ENCODE measurements at places on chromosomes 2 and 18.
A peak's percentile ranks its signal among the peaks of the same experiment; 100 is the strongest.

GRCh38 chr2:121235542-121235941, 49.5 kb downstream of the TFCP2L1 start:
- no peak for DNase-seq

GRCh38 chr18:1350931-1351450, 446.3 kb downstream of the ADCYAP1 start:
- DNase-seq: no peak

DNA sequence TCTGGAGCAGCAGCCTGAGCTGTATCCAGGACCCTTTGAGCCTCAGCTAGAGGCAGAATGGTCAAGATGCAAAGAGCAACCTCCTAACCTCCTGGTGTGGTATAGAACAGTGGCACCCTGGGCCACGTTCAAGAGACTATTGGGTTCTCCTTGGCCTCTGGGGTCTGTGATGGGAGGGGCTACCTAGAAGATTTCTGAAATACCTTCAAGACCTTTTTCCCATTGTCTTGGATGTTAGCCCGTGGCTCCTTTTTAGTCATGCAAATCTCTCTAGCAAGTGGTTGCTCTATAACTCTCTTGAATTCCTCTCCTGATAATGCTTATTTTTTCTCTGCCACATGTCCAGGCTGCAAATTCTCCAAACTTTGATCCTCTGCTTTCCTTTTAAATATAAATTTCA, 106.3 kb upstream of the SULT1C3 start:
- DNase-seq: no peak

DNA sequence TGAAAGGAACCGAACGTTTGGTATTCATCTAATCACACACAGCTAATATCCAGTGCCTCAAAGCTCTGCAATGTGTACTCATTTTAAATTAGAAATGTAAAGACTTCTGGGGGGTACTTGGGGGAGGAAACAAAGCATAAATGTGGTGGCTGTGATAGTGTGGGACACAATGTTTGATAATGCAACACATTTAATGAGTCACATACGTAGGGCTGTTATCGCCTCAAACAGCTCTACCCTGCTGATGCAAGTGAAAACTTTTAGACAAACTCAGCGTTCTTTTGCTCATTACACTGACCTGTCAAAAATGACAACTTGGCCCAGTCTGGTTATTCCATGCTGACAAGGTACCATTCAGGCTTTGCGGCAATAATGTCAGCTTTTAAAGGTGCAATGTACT, 1227.1 kb upstream of the CELF4 start:
- DNase-seq: peak; percentile 91

DNA sequence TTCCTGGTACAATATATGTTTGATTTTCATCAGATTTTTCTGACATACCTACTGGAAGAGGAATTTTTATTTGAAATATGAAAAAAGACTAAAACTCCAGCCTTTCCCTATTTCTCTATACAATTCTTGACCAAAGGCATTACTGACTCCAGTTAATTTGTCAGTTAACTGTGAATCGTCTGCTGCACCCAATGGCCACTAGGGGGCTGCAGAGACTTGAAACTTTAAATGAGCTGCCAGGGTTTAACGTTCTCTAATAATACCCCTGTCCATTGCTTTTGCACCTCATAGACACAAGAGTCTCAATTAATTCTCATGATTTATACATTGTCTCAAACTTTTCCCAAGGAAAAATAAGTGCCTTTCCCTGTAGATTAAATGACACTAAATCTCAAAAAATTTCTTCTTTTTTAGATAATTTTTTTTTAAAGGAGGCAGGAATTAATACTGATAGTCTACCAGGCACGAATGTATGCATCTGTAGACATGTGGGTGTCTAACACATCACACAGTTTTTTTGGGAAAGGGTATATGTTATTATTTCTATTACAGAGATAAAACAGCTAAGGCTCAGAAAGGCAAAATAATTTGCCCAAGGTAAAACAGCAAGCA, 1.8 kb upstream of the ALK start:
- DNase-seq: peak; percentile 73

DNA sequence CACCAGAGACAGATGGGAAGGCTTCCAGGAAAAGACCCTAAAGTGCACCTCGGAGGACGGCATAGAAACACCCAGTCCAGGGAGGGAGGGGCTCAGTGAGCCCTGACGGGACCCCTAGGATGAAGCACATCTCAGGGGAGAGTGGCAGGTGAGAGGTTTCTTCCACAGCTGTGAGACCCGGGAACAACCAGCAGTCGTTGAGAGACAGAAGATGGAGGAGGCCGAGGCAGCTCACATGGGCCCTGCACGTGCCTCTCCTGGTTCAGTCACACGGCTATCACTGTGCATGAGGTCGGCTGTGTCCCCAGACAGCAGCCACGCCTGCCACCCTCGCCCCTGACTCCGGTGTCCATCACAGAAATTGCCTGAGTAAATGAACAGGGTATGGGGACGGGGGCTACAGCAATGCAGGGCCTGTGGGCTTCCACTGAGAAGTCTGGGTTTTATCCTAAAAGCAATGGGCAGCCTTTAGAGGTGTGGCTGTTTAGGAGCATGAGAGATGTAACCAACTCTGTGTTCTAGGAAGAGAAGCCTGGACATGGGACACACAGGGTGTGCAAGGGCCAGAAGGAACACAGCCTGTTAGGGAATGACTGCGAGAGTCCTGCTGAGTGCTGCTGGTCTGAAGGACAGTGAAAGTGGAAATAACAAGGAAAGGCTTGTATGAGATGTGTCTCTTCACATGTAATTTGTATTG, 102.0 kb downstream of the TMEM18 start:
- DNase-seq: no peak

DNA sequence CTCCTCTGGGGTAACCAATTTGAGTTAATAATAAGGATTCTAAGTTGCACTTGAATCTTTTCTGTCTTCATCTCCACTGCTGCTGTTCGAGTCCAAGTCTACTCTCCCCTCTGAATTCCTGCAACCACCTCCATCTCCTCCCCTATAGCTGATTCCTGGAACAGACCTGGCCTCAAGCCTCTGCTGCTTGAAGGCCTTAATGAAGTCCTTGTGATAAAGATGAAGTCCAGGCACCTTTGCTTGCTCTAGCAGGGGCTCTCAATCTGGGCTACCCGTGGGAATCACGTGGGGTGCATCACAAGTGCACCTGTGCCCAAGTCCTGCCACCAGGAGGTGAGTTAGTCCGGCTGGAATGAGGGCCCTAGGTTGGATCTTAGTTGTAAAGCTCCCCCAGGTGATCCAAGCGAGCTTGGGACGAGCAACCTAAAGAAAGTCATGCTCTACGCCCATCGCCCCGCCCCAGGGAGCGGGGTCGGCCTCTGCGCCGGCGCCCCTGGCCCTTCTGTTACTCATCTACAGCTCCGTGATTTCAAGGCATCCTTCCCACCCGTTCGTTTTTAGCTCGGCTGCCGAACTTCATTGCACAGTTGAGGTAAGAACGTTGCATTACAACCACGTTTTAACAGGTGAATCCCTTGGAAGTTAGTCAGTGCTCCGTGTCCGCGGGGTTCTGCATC, 905 bp upstream of the IAH1 start:
- DNase-seq: no peak

- no peak for DNase-seq
Observed at GRCh38 chr2:218216336-218216673, 684 bp upstream of the ARPC2 start.

- DNase-seq: no peak
Observed at GRCh38 chr2:20985062-20985461, 58.8 kb downstream of the APOB start.

- no peak for DNase-seq
Observed at GRCh38 chr2:102130647-102130991, 11.9 kb upstream of the IL1R1 start.
